Upper lobe of left lung (tissue), 6 donors: ENCODE measurements at places on chromosomes 2 and 18. TPM values are rescaled to one million over a fixed set of nuclear protein-coding genes. Genes with fewer than 3 reads are reported as not detected.

CHAC2 gene
- total RNA-seq: 3.1 TPM

DNA sequence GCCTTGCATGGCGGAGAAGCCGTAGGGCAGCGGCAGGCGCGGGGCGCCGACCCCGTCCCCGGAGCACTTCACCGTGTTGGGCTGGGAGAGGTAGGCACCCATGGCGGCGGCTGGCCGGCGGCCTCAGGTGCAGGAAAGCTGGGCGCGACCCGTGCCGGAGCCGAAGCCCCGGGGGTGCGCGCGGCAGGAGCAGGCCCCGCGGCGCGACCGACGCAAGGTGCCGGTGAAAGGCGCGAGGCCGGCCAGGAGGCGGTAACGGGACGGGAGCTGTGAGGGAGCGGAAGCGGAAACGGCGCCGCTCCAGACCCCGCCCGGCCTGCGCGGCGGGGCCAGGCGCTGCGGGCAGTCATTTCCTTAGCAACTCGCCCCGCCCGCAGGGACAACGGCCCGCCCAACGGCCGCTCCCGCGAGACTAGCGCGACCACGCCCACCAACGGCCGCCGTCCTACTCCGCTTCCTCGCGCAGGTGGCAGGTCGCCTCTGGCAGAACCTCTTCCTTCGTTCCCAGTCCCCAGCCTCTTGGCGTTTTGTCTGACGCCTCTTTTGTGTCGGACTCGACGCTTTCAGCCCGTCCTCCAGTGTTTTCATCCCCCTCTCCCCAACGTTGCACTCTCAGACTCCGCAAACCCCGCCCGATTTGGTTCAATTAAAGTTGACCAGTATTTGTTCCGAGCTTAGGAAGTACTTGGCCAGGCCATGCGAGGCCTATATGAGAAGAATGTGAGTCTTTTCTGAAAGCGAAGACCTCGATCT, at the start of gene PPM1G:
TSS of gene PPM1G (minus strand) at position 271 of the 753 bp plus-strand sequence. CDS start at position 102, 169 bp downstream.
- peak; percentile 95 for DNase-seq

SNTG2 gene
- 1.1 TPM for total RNA-seq

DPYSL5 gene
- total RNA-seq: not detected

L3MBTL4 gene
- total RNA-seq: 23.0 TPM
